ENCODE measurements at places on chromosomes 12 and 14. TPM values are rescaled to one million over a fixed set of nuclear protein-coding genes. Genes with fewer than 3 reads are reported as not detected.
A peak's percentile ranks its signal among the peaks of the same experiment; 100 is the strongest.

GRCh38 chr14:34049790-34050189, 98.9 kb upstream of the EGLN3 start:
- H3K36me3 ChIP-seq, result no peaks in the 10 kb centered on the region

DNA sequence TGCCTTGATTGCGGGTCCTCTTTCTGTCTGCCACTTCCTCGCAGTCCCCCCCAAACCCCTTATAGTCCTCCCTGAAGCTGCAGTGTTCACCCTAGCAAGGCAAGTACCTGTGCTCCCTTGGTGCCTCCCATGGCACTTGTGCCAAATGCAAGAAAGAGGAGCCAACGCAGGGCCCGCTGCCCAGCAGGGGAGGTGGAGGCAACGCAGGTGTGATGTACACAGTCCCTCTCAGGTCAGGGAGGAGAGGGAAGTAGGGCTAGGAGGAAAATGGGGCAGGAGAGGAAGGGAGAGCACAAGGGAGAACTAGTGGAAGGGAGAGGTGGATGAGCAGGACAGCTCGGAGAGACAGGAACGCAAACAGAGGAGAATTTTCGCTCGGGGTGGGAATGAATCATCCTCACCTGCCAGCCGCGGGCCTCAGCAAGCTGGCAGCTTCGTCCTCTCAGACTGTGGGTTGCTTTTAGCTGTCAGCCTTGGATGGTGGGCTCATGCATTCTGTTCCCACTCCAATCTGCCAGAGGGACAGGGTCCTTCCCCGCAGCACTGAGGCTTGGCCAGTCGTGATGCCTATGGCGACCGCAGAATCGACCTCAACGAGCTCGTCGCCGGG, 357.0 kb downstream of the CACNA1C start:
- no peak for DNase-seq
- no peak overlapping the region for H3K4me3 ChIP-seq
- H3K27me3 ChIP-seq, result no peaks in the 10 kb centered on the region
- no peaks in the 10 kb centered on the region for H3K4me1 ChIP-seq

GRCh38 chr14:34036319-34036766, 85.5 kb upstream of the EGLN3 start:
- no peak overlapping the region for H3K27ac ChIP-seq
- no peak for DNase-seq
- H3K27me3 ChIP-seq, result peaks cover 5% of the 10 kb centered on the region
- peaks cover 5% of the 10 kb centered on the region for H3K4me1 ChIP-seq
- H3K36me3 ChIP-seq, result no peaks in the 10 kb centered on the region

RNFT2 gene
- 14.7 TPM for total RNA-seq

DNA sequence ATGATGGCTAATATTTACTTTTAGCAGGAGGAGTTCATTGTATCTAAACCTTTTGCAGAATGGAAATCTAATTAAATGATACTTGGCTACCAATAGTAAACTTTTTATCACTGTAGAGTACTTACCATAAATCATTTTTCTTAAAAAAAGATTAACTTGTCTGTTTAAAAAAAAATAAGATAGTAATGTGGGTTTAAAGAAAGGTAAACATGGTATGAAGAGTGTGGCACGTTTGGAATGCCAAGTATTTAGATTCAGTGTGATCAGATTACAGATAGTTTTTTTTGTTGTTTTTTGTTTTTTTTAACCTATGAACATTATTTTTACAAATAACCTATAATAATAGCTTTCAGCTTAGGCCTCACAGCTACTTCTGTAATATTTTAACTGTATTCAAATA, 25.8 kb downstream of the KTN1 start:
- no peaks in the 10 kb centered on the region for H3K27me3 ChIP-seq
- no peak for DNase-seq
- H3K27ac ChIP-seq, result no peak overlapping the region
- H3K4me3 ChIP-seq, result no peak overlapping the region
- peaks cover 30% of the 10 kb centered on the region for H3K4me1 ChIP-seq
- peaks cover 9% of the 10 kb centered on the region for H3K36me3 ChIP-seq

LUM gene
- total RNA-seq, result not detected

FAM177A1 gene
- 35.4 TPM for total RNA-seq

GRCh38 chr14:37037636-37038387, 134.6 kb downstream of the SLC25A21 start:
- DNase-seq, result no peak
- H3K27me3 ChIP-seq, result no peaks in the 10 kb centered on the region
- no peak overlapping the region for H3K27ac ChIP-seq
- no peaks in the 10 kb centered on the region for H3K36me3 ChIP-seq
- no peak overlapping the region for H3K4me3 ChIP-seq

DNA sequence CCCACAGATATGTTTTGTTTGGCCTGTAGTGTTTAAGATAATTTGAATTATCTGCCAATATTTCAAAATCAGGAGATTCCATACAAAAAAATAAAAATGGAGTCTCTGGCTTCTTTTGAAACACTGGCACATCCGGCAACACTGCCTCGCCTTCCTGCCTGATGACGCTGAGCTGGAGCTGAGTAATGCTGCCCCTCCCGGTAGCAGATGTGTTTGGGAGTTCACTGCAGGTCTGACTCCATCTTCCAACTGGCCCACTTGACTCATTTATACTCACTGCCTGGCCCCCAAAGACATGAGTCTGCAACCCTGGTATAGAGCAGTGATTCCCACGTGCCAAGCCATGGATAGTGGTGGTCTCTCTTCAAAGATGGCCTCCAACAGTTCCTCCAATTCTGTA, 7.4 kb downstream of the CIT start:
- H3K4me3 ChIP-seq, result no peak overlapping the region
- no peaks in the 10 kb centered on the region for H3K4me1 ChIP-seq
- peaks cover 31% of the 10 kb centered on the region for H3K36me3 ChIP-seq
- no peaks in the 10 kb centered on the region for H3K27me3 ChIP-seq

LMO3 gene
- total RNA-seq, result not detected

DNA sequence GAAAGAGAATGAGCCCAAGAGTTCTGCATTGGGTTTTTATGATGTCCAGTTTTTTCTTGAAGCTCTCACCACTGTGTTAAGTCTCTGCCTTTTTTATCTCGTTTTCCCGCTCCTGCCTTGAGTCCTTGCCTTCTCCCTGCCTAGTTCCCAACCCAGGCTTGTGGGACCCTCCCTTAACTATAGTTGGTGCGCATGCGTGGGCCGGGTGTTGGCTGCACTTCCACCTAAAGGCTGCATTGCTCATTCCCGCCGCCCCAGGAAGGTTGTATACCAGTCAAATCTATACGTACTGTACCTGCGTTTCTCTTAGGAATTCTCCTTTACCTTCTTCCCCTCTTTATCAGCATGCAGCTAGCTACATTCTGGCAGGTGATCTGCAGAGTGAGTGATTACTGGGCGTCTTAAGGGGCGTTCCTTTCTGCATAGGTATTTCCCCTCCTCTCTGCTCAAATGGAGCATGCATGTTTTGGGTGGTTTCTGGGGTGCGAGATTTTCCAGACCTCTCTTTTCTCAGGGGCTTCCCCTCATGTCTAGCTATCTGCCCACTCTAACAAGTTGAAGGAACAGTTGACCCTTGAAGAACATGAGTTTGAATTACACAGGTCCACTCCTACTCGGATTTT, 6.6 kb upstream of the REP15 start:
- no peak overlapping the region for H3K27ac ChIP-seq
- H3K4me3 ChIP-seq, result no peak overlapping the region
- no peaks in the 10 kb centered on the region for H3K36me3 ChIP-seq
- DNase-seq, result no peak
- H3K4me1 ChIP-seq, result no peaks in the 10 kb centered on the region
- H3K27me3 ChIP-seq, result no peaks in the 10 kb centered on the region

- H3K36me3 ChIP-seq, result peaks cover 2% of the 10 kb centered on the region
- H3K27ac ChIP-seq, result no peak overlapping the region
- DNase-seq, result no peak
- peaks cover 2% of the 10 kb centered on the region for H3K27me3 ChIP-seq
These were observed 7.4 kb downstream of the REM2 start for GRCh38 chr14:22890416-22890815.

GRCh38 chr14:70156592-70156991, 32.2 kb downstream of the SLC8A3 start:
- no peak overlapping the region for H3K27ac ChIP-seq
- DNase-seq, result no peak
- no peak overlapping the region for H3K4me3 ChIP-seq
- H3K4me1 ChIP-seq, result no peaks in the 10 kb centered on the region

DNA sequence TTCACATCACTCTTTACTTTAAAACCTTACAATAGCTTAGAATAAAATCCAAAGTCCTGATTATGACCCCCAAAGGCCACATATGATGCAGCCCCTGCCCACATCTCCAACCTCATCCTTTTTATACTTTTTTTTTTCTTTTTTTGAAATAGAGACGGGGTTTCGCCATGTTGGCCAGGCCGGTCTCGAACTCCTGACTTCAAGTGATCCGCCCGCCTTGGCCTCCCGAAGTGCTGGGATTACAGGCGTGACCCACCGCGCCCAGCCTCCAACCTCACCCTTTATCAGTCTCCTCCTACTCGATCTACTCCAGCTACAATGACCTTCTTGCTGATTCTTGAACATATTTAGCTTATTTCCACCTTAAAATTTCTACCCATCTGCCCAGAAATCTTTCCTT, 1.2 kb upstream of the MAPKAPK5 start:
- peak overlapping the region; percentile 96 for H3K27ac ChIP-seq
- H3K27me3 ChIP-seq, result no peaks in the 10 kb centered on the region
- H3K4me3 ChIP-seq, result peak overlapping the region; percentile 87
- peaks cover 53% of the 10 kb centered on the region for H3K36me3 ChIP-seq
- H3K4me1 ChIP-seq, result peaks cover 47% of the 10 kb centered on the region

DNA sequence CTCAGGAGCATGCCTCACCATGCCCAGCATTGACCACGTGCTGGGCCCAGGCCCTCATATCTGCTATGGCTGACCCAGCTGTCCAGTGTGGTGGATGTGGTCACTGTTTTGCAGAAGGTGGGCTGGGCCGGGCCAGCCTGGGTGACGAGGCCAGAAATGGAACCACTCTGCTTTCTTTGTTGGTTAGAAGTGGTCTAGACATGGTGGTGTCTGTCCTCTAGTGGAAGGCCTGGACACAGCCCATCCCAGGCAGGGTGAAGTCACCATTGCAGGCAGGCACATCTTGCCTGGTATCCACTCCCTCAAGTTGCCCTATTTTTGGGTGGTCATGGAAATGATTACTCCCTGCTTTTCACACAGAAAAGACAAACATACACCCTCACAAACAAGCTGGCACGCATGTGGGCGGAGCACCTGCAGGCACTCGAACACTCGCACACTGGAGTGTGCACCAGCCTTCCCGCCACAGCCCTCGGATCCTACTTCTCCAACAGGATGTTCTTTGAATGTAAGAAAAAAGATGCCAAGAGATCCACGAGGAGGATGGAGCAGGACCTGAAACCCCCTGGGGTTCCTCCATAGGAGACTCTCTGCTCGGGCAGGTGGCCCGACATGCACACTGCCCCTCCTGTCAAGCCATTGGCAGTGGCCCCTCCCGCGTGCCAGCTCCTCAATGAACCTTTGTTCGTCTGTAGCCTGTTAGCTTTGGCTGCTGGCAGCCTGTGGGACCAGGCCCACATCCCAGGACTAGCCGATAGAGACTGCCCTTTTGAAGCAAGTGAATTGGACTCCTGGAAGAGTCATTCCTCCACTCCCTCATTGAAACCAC, 38.4 kb downstream of the MLXIP start:
- peaks cover 25% of the 10 kb centered on the region for H3K4me1 ChIP-seq
- no peak overlapping the region for H3K27ac ChIP-seq
- H3K27me3 ChIP-seq, result no peaks in the 10 kb centered on the region
- DNase-seq, result no peak
- H3K36me3 ChIP-seq, result peaks cover 8% of the 10 kb centered on the region

- DNase-seq, result no peak
- H3K4me1 ChIP-seq, result peaks cover 16% of the 10 kb centered on the region
- no peaks in the 10 kb centered on the region for H3K27me3 ChIP-seq
- H3K27ac ChIP-seq, result peak overlapping the region; percentile 26
- H3K4me3 ChIP-seq, result no peak overlapping the region
These were observed 41.0 kb downstream of the CMKLR1 start for GRCh38 chr12:108297895-108298760.

EMP1 gene
- total RNA-seq, result 12.9 TPM

GRCh38 chr12:32583534-32583933, 95.6 kb upstream of the DNM1L start:
- H3K27me3 ChIP-seq, result no peaks in the 10 kb centered on the region
- no peaks in the 10 kb centered on the region for H3K36me3 ChIP-seq
- no peak overlapping the region for H3K27ac ChIP-seq
- H3K4me1 ChIP-seq, result peaks cover 29% of the 10 kb centered on the region

DNA sequence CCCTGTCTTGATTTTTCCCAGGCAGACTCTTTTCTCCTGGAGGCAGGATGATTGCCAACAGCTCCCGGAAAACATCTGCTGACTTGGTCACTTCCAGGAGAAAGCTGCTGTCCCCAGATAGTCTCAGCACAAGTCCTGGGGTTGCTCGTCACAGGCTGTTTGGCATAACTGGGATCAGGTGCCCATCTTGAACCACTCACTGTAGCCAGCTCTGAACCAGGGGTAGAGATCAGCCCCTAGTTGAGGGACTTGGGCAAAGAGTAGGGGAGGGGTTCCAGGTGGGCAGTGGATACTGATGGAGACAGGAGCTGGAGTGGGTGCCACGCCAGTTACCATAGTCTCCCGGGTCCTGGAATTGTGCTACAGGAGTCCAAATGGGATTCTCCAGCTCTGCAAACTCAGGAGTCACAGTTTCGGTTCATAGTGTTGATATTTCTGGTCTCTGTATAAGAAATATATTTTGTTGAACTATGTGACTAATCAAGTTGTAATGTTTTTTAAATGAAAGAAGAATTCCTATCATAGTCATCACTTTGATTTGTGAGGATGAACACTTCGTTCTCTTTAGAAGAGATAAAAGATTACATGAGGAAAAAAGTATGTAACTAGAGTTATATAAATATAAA, 1154.5 kb downstream of the AACS start:
- no peak overlapping the region for H3K27ac ChIP-seq
- no peaks in the 10 kb centered on the region for H3K27me3 ChIP-seq
- H3K4me3 ChIP-seq, result no peak overlapping the region
- no peaks in the 10 kb centered on the region for H3K36me3 ChIP-seq

- H3K27ac ChIP-seq, result no peak overlapping the region
- no peaks in the 10 kb centered on the region for H3K36me3 ChIP-seq
- H3K27me3 ChIP-seq, result no peaks in the 10 kb centered on the region
- H3K4me3 ChIP-seq, result no peak overlapping the region
These were observed 414.6 kb upstream of the PRICKLE1 start for GRCh38 chr12:43004141-43004540.

MDP1 gene
- 11.7 TPM for total RNA-seq

DNA sequence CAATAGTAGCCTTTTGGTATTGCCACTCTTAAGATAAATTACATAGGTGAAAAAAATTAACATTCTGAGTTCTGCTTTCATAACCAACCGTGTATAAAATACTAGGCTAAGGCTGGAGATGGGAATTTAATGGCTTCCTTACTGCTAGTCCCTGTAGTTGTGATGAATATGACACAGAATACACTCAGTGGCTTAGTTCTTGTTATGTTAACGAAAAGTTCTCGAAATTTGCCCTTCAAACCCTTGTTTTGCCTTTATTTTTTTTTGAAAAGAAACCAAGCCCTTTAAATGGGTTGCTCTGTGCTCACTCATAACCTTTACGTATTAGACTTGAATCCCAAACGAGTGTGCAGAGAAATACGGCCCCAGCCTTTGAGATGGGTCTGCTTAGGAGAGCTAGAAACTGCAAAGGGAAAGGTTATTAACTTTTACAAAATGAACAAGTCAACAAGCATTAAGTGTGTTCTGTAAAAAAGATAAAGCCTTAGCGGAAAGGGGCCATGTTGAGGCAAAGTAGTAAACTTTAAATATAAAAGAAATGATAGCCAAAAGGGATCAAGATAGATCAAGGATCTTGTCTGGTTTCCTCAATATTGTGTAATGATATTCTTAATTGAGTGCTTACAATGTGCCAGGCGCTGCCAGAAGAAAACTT, 1.7 kb downstream of the NUDT4 start:
- peak overlapping the region; percentile 98 for H3K4me3 ChIP-seq
- H3K36me3 ChIP-seq, result peaks cover 16% of the 10 kb centered on the region
- H3K27me3 ChIP-seq, result no peaks in the 10 kb centered on the region
- H3K27ac ChIP-seq, result peak overlapping the region; percentile 99
